ENCODE measurements at places on chromosomes 3 and 15.
A peak's percentile ranks its signal among the peaks of the same experiment; 100 is the strongest.

DNA sequence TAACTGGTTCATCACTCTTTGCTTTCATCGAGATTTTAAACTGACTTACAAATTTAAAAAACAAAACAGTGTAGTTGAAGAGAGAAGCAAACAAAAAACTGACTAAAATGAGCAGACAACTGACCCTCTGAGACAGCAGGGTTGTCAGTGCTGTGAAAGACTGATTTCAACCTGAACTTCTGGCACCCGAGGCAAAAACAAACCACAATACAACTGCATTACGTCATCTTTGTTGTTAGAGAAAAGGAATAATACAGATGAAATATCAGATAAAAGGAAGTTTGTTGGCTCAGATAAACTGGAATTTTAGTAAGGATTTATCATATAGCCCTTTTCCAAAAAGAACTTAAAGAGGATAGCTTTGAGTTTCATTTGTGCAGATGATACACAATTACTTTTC is 51.1 kb downstream of the PARP15 start:
- no peak for DNase-seq

DNA sequence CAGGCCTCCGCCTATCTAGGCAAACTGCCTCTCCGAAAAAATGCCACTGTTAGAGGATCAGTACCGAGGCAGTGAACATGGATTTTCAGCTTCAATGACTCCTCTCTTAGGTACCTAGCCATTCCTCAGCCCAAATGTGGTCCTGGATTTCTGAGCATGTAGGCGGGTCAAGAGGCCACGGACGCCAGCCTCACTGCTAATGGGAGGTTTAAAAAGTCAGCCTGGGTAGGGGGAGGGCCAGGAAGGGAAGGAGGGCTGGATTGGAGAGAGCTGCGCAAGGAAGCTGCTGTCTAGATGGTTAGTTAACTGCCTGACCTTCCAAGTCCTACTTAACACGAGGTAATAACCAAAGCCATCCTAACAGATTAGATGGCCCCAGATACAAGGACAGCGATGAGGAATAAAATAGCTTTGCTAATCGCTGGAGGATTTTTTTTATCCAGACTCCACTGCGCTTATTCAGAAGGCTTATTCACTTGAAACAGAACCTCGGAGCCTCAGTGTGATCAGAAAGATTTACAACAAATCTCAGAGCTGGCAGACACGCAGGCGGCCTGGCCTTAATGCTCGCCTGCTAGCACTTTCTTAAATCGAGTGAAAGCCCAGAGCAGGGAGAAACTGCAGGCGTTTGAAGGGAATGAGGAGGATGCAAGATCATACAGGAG is 34.3 kb downstream of the TLE3 start:
- DNase-seq = peak; percentile 45

GRCh38 chr3:10774129-10774670 is 41.8 kb upstream of the SLC6A11 start:
- no peak for DNase-seq

- no peak for DNase-seq
These were observed 4.4 kb upstream of the IDH2 start for GRCh38 chr15:90106522-90107117.

DNA sequence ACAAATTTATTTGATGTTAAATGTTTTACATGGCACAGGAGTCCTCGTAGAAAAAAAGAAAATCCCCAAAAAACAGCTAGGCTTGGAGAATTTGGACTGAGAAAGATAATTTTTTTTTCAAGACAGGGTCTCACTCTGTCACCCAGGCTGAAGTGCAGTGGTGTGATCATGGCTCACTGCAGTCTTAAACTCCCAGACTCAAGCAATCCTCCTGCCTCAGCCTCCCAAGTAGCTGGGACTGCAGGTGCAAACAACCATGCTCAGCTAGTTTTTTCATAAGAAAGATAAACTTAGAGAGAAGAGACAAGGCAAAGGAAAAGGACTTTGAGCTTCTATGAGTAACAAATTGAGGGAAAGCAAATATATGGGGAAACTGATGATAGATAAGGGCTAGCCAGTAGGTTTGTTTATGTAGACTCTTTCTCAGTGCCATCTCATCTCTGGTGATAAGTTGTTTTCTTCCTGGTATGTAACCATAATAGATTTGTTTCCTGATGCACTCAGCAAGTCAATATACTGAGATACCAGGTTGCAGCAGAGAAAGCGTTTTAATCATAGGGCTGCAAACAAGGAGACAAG is 13.1 kb upstream of the TRMT10C start:
- no peak for DNase-seq
